ENCODE measurements at places on chromosomes 2 and 18.

GRCh38 chr2:227214622-227215041 lies 50.2 kb downstream of the COL4A3 start:
- no peak overlapping the region for H3K27ac ChIP-seq
- DNase-seq, result no peak
- no peaks in the 10 kb centered on the region for H3K27me3 ChIP-seq
- no peak overlapping the region for H3K4me3 ChIP-seq

- no peaks in the 10 kb centered on the region for H3K4me1 ChIP-seq
- H3K27ac ChIP-seq, result no peak overlapping the region
- H3K36me3 ChIP-seq, result no peaks in the 10 kb centered on the region
- H3K4me3 ChIP-seq, result no peak overlapping the region
Observed at GRCh38 chr2:52745144-52745543, 1022.5 kb upstream of the CHAC2 start.

DNA sequence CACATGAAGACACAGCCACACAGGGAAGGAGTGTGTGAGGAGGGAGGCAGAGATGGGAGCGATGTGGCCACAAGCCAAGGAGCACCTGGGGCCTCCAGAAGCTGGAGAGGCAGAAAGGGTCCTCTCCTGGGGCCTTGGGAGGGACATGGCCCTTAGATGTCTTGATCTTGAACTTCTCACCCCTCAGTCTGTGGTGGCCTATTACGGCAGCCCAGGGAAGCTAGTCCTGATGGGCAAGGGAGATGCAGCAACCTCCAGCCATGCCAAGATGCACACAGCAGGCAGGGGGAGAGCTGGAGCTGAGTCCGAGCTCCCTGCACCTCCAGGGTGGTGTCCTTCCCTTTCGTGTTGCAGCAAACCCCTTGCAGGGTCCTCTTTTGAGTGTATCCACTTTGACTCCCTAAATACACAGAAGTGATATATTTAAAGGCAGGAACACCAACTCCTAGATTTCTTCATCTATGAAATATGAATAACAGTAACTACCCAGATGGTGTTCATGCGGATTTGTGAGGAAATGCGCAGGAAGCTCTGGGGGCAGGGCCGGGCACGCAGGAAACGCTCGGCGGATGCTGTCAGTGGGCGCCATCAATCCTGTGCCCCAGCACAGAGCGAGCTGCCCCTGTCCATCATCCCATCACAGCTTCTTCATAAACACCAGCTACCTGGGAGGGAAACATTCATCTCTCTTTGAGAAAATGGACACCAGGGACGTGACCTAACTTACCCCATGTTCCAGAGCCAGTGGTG lies 230.4 kb upstream of the MYT1L start:
- H3K36me3 ChIP-seq, result no peaks in the 10 kb centered on the region
- no peak overlapping the region for H3K4me3 ChIP-seq
- DNase-seq, result no peak
- H3K27ac ChIP-seq, result no peak overlapping the region
- H3K27me3 ChIP-seq, result no peaks in the 10 kb centered on the region

DNA sequence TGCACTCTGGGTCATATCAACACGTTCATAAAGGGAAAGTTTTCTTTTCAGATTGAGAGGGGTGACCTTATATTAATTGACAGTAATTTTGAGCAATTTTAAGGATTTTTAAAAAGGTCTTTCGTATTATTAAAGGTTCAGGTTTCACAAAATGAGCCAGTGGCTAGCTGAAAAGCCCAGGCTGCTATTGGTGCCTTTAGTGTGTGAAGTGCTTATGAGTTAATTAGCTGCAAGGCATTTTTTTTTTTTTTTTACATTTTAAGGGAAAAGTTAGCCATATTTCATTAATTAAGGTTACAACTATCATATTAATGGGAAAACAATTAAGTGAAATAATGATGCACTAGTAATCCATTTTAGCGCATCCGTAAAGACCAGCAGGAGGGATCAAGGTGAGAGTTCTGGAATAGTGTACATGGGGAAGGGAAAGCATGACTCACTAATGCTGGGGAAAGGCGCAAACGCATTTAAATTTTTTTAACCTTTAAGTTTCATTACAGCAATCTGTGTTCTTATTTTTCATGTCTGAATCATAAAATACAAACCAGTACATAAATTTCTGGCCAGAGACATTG lies 200.0 kb downstream of the ZNF407 start:
- H3K27me3 ChIP-seq, result no peaks in the 10 kb centered on the region
- H3K27ac ChIP-seq, result no peak overlapping the region
- H3K36me3 ChIP-seq, result no peaks in the 10 kb centered on the region

DNA sequence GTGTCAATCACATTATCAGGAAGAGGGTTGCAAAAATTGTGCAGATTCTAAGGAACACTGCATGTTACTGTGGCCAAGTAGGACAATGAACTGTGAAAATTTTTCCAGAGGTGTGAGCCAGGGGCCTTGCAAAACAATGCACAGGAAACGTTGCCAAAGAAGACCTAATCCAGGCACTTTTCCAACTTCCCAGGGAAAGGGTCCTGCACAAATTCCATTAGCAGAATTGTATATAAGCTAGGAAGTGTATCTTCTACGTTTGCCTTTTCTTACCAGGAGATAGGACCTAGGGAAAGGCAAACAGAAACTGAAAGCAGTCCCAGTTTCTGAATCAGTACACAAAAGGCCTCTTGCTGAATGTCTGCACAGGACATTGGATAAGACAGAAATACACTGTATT lies 1888.3 kb upstream of the CELF4 start:
- no peaks in the 10 kb centered on the region for H3K27me3 ChIP-seq
- H3K36me3 ChIP-seq, result no peaks in the 10 kb centered on the region
- DNase-seq, result no peak
- peaks cover 8% of the 10 kb centered on the region for H3K4me1 ChIP-seq
- no peak overlapping the region for H3K27ac ChIP-seq

- H3K27me3 ChIP-seq, result no peaks in the 10 kb centered on the region
- DNase-seq, result no peak
- no peaks in the 10 kb centered on the region for H3K36me3 ChIP-seq
Observed at GRCh38 chr2:111143107-111143842, 22.6 kb downstream of the BCL2L11 start.

DNA sequence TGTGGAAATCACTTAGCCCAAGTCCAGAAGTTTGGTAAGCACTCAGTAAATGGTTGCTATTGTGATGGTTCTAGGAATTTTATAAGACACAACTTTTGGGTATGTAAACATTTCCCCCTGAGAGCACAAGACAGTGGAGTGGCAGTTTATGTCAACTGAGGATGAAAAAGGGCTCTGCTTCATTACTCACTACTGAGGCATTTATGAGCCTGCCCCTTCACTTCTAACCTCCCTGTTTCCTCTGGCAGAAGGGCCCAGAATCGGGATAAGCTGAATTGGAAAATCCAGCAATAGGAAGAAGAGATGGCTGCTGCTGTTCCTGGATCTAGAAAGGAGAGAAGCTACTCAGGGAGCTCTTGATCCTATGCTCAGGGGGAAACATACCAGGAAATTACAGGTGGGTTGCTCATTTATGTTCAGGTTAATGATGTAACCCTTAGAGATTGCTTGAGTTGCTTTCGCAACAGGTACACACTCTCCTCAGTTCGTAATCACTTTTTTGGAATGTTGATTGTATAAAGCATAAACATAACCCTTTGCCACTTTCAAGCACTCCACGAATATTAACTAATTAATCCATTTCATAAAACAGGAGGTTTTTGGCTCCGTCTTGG lies 46.3 kb downstream of the ADCYAP1 start:
- no peak for DNase-seq
- H3K27me3 ChIP-seq, result no peaks in the 10 kb centered on the region
- H3K36me3 ChIP-seq, result no peaks in the 10 kb centered on the region
- H3K4me1 ChIP-seq, result no peaks in the 10 kb centered on the region
- no peak overlapping the region for H3K27ac ChIP-seq
- no peak overlapping the region for H3K4me3 ChIP-seq

GRCh38 chr2:157785200-157785599 lies 90.9 kb downstream of the ACVR1 start:
- DNase-seq, result peak; percentile 42
- no peaks in the 10 kb centered on the region for H3K27me3 ChIP-seq
- peaks cover 47% of the 10 kb centered on the region for H3K4me1 ChIP-seq
- no peak overlapping the region for H3K4me3 ChIP-seq

GRCh38 chr18:22152093-22152492 lies 17.3 kb upstream of the GATA6 start:
- no peak overlapping the region for H3K27ac ChIP-seq
- no peaks in the 10 kb centered on the region for H3K36me3 ChIP-seq
- no peaks in the 10 kb centered on the region for H3K4me1 ChIP-seq
- H3K4me3 ChIP-seq, result no peak overlapping the region

- no peak for DNase-seq
- no peaks in the 10 kb centered on the region for H3K27me3 ChIP-seq
- H3K36me3 ChIP-seq, result no peaks in the 10 kb centered on the region
- H3K4me1 ChIP-seq, result no peaks in the 10 kb centered on the region
Observed at GRCh38 chr18:2824865-2825264, 21.9 kb upstream of the EMILIN2 start.

GRCh38 chr2:16124881-16125613 lies 184.7 kb downstream of the MYCN start:
- H3K36me3 ChIP-seq, result no peaks in the 10 kb centered on the region
- H3K27ac ChIP-seq, result no peak overlapping the region
- DNase-seq, result no peak
- no peak overlapping the region for H3K4me3 ChIP-seq

GRCh38 chr2:233060501-233060979 lies 398 bp downstream of the INPP5D start:
- peak overlapping the region; percentile 94 for H3K27ac ChIP-seq
- no peaks in the 10 kb centered on the region for H3K36me3 ChIP-seq
- H3K4me1 ChIP-seq, result peaks cover 55% of the 10 kb centered on the region
- H3K27me3 ChIP-seq, result no peaks in the 10 kb centered on the region
- H3K4me3 ChIP-seq, result peak overlapping the region; percentile 61
- no peak for DNase-seq

DNA sequence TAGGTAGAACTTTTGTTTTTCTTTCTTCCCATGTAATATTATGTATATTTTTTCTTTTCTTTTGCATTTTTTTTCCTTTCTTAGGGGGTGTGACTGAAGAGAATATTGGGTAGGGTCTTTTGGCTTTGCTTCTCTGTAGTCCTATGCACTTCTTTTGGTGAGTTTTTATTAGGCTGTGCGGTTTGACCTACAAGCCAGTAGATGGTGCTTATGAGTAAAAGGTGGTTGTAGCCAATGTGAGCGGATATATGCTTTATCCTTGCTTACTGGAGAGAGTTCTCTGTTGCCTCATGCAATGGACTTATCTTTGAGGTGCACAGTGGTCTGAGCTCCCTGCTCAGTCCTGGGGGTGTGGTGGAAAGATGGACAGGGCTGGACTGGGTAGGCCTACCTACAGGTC lies 52.7 kb downstream of the DSEL start:
- no peak overlapping the region for H3K27ac ChIP-seq
- DNase-seq, result no peak
- no peaks in the 10 kb centered on the region for H3K27me3 ChIP-seq

DNA sequence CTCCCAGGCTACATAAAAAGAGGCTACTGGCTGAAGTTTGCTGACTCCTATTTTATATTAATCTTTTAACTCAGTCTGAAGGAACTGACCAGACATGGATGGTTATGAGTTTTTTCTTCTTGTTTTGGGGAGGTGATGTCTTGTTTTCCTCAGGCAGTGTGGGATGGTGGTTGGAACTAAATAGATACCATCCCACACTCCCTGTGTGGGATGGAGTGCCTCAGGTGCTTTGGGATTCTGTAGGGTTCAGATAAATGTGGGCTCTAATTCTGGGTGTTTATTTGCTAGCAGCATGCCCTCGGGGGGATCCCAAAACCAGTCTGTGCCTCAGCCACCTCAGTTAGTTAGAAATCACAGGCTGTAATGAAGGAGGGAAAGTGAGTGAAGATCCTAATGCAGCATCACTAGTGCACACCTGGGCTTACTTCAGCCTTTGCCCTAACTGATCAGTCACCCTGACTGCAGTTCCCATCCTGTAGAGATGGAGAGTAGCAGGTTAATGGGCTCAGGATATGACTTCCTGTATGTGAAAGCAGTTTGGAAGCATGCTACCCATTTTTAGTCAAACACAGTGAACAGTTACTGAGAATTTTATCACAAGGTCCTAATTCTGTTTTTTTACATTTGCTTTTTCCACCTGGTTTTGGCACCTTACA lies 132.2 kb downstream of the SPTBN1 start:
- no peak for DNase-seq
- no peaks in the 10 kb centered on the region for H3K27me3 ChIP-seq
- no peaks in the 10 kb centered on the region for H3K36me3 ChIP-seq

- H3K27me3 ChIP-seq, result no peaks in the 10 kb centered on the region
- no peaks in the 10 kb centered on the region for H3K4me1 ChIP-seq
- no peak overlapping the region for H3K27ac ChIP-seq
- H3K36me3 ChIP-seq, result no peaks in the 10 kb centered on the region
- no peak for DNase-seq
- no peak overlapping the region for H3K4me3 ChIP-seq
Observed at GRCh38 chr2:170740660-170741059, 25.5 kb downstream of the SP5 start.

GRCh38 chr18:56563568-56563967 lies 74.8 kb downstream of the TXNL1 start:
- no peak for DNase-seq
- no peak overlapping the region for H3K27ac ChIP-seq
- H3K27me3 ChIP-seq, result no peaks in the 10 kb centered on the region

DNA sequence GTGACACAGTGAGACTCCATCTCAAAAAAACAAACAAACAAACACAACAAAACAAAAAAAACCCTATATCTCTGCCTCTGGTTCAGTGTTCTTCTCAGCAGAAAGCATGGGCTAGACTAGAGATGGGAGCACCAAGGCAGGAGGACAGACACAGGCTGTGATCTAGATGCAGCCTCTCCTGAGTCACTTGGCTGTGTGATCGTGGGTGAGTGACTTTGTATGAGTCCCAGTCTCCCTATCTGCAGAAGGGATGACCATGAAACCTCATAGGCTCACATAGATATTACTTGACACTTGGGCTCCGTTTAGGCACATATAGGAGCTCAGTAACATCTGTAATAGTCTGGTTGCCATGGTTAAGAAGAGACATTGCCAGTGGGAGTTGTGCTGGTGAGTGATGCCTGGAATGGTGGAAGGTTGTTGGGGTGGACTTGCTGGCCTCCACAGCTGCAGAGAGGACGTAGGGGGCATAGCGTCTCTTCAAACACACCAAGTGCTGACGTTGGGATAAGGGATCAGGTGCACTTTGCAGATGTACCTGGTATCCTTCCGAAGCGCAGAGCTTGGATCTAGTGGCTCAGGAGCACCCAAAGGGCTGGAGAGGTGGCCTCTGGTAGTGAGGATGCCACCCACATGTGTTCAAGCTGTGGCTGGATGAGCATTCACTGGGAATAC lies 318.9 kb upstream of the HS6ST1 start:
- DNase-seq, result no peak
- H3K36me3 ChIP-seq, result no peaks in the 10 kb centered on the region
- H3K27ac ChIP-seq, result no peak overlapping the region
- no peaks in the 10 kb centered on the region for H3K4me1 ChIP-seq
- H3K4me3 ChIP-seq, result no peak overlapping the region

DNA sequence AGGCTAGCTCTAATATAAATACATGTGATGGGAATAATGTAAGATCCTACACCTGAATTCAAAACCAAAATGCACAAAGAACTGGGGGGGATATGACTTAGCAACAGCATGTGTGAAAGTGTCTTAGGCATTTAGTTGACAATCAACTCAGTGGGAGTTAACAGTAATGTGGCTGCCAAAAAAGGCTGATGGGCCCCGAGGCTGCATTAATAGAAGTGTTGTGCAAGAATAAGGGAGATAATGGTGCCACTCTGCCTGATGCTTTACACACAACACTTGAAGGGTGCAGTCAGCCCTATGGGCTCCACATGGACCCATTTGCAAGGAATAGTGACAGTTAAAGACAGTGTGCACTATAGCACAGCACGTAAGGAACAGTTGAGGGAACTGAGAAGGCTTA lies 649.4 kb upstream of the ZEB2 start:
- H3K27ac ChIP-seq, result no peak overlapping the region
- DNase-seq, result no peak
- H3K27me3 ChIP-seq, result no peaks in the 10 kb centered on the region
- no peaks in the 10 kb centered on the region for H3K36me3 ChIP-seq
- no peaks in the 10 kb centered on the region for H3K4me1 ChIP-seq
